ENCODE measurements at places on chromosomes 4 and X.
A peak's percentile ranks its signal among the peaks of the same experiment; 100 is the strongest.

DNA sequence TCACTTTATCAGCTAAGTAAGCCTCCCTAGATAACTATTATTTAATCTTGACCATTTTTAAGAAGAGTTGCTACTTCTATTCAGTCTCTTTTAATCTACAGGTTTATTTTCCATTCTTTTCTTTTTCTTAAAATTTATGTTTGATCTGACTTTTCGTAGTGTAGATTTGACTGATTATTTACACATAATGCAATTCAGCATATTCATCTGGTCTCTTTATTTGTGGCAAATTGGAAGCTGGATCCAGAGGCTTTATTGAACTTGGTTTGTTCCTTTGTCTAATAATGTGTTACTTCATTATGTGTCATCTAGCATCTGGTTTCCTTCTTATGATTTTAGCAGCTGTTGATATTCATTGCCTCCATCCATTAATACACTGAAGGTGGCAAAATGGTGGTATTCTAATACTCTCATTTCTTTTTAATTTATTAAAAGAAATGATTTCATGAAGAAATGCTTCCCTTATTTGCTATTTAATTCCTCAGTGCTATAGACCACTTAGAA lies 113.0 kb downstream of the FBXW7 start:
- no peak for DNase-seq

- no peak for DNase-seq
Observed at GRCh38 chr4:98722000-98722399, 63.6 kb upstream of the TSPAN5 start.

DNA sequence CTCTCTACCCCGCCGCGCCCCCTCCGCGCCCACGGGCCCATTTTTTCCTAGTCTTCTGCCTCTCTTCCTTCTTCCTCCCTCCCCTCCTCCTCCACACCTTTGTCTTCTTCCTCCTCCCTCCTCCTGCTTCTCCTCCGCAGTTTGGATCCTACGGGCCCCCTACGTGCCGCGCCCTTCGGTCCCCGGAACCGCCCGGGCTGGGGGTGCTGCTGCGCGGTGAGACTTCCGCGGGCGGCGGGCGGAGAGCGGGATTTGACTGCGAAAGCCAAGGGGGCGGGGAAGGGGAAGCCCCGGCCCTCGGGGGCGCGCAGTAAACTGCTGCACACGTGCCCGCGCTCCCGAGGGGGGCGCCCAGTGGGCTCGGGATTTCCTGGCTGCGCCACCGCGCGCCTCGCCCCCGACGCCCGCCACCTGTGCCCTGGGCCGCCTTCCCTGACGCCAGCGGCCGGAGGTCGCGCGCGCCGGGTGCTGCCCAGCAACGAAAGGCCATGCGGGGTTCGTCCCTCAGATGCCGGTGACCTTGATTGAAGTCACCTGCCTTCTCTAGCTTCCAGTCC lies 3.3 kb upstream of the NKX3-2 start:
- DNase-seq = no peak

- no peak for DNase-seq
Observed at GRCh38 chr4:22356987-22357596, 158.8 kb downstream of the ADGRA3 start.

DNA sequence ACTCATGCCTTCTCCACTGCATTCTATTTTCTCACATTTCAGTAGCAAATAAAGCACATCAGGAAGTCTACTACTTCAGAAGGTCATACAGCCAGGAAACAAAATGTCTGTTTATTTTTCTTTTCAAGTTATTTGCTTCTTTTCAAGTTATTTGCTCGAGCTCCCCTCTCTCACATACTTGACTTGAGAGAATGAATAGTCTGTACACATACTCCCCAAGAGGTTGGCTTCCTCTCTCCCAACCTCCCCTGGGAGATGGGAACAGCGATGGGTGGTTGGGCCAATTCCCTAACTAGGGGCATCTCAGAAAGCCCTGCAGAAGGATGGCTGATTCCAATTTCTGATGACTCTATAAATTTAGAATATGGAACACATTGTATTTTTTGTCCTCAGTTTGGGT lies 64.7 kb upstream of the PTPN13 start:
- peak; percentile 67 for DNase-seq

DNA sequence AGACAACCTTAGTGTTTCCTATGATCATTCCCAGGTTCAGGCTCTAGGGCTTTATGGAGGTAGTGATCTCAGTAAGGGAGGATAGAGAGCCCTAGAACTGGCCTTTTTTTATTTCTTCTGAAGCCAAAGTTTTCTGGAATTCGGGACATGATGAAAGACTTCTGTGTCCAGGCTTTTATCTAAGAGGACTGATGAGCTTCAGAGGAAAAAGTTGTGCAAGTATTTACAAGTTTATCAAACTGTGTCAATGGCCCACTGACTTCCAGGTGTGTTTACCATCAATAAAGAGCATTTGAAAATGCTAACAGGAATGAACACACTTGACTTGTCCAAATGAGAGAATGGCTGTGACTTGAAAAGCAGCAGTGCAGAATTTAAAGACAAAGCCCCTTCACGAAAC lies 254.6 kb downstream of the DCTD start:
- no peak for DNase-seq

- DNase-seq = no peak
Observed at GRCh38 chr4:17033025-17033767, 134.8 kb upstream of the LDB2 start.

DNA sequence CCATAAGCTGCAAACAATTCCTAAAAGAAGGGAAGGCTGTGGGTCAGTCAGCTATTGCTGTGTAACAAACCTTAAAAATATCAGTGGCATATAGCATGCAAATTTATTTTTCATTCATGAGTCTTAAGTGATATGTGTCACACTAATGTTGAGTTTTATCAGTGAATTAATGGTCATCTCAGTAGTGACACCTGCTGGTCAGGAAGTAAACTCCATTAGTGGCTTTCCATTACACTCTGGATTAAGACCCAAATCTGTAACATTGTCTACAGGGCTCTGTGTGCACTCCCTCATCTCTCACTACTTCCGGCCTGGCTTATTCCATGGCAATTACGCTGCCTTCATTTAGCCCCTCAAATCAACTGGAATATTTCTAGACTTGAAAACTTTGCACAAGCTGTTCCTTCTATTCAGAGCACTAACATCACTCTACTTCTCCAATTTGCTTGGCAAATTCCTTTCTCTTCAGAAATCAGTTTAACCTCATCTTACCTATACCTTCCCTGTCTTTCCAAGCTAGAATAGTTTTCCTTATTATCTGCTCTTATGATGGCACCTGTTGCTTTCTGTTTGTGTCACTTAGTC lies 217.3 kb upstream of the TAPT1 start:
- no peak for DNase-seq

- DNase-seq = no peak
Observed at GRCh38 chrX:9420275-9421265, 44.3 kb upstream of the TBL1X start.

DNA sequence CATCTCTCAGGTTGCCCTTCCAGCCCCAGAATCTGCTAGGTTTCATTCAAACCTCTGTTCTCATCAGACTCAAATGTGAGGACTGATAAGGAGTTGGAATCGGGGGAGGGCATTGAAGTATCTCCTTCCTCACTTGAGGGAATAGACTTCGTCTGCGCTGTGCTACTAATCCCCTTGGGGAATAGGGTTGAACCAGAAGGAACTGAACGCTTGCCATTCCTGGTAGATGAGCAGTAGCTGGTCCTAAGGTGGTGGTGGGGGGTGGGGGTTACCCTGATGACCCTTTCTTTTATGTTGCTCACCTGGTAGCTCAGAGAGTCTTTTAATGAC lies 692 bp upstream of the SLC9A7 start:
- DNase-seq = no peak
